Esophagus mucosa (tissue), 1 donor: ENCODE measurements at places on chromosomes 2 and 18. TPM values are rescaled to one million over a fixed set of nuclear protein-coding genes. Genes with fewer than 3 reads are reported as not detected.

The CCDC74B gene
- total RNA-seq: 0.40 TPM

The CTNNA2 gene
- not detected for total RNA-seq

DNA sequence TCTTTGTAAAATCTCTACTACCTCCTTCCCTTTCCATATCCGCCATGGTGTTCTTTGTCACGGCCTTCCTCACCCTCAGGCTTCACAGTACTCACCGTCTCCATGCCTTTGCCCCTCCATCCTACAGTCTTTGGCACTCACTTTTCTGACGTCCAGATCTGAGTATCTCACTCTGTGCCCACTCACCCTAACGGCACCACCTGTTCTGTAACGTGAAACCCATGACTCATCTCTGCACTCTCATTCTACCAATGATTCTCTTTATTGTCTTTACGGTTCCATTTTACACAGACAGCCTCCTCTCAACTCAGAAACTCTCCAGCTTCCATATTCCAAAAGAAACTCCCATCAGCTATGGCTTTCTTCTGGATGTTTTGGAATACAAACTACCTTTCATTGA lies 56.7 kb downstream of the NETO1 start:
- ATAC-seq: no peak

DNA sequence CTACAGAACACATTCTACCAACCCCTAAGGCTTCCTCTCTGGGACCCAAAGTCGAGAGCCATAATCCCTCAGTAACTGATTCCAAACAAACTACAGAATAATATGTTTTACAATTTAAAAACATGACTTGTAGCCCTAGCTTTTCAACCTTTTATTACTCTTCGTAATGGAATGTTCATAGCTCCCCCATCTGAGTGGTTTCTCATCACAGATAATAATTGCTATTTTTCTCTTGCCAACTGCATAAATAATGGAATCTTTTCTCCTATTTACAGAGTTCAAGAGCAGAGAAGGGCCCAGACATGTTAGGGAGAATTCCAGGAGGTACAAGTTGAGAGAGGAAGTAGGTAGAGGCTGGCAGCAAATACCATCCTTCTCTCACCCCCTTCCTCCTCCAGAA lies 59.9 kb upstream of the CERS6 start:
- ATAC-seq: no peak

DNA sequence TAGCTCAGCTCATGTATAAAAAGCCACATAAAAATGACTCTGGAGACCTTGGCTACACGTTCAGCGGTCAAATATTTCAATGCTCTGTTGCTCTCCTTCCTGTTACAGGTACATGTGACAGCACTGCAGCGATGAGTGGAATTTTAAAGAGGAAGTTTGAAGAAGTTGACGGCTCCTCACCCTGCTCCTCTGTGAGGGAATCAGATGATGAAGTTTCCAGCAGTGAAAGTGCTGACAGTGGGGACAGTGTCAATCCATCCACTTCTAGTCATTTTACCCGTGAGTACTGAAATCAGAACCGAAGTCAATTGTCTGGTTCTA lies 125.4 kb downstream of the CSRNP3 start:
- ATAC-seq: no peak

- peak; percentile 39 for ATAC-seq
Measured at GRCh38 chr2:48112911-48113680, 206.8 kb upstream of the FBXO11 start.

DNA sequence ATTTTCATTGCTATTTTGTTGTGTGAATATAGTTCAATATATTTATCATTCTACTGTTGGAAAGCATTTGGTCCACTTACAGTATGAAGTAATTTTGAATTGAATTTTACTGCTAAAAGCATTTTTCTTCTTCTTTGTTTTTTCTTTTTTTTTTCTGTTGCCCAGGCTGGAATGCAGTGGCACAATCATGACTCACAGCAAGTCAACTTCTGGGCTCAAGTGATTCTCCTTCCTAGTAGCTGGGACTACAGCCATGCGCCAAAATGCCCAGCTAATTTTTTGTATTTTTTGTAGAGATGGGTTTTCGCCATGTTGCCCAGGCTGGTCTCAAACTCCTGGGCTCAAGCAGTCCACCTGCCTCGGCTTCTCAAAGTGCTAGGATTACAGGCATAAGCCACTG lies 2.4 kb upstream of the ETAA1 start:
- no peak for ATAC-seq

DNA sequence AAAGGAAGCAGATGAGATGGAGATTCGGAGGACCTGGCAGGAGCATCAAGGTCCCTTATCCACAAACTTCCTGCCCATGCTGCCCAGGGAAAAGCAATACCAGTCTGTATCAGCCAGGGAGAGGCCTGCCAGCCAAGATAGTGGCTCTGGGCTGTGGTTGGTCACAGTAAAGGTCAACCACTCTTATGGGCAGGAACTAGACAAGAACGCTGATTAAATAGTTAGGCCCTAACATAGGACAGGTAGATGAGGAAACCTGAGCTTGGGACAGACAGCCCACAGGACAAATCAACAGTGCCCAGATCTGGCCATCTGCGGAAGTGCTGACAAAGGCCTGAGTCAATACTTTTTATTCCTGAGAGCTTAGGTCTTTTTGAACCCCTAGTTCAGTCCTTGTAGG lies 10.7 kb downstream of the PSTPIP2 start:
- no peak for ATAC-seq

DNA sequence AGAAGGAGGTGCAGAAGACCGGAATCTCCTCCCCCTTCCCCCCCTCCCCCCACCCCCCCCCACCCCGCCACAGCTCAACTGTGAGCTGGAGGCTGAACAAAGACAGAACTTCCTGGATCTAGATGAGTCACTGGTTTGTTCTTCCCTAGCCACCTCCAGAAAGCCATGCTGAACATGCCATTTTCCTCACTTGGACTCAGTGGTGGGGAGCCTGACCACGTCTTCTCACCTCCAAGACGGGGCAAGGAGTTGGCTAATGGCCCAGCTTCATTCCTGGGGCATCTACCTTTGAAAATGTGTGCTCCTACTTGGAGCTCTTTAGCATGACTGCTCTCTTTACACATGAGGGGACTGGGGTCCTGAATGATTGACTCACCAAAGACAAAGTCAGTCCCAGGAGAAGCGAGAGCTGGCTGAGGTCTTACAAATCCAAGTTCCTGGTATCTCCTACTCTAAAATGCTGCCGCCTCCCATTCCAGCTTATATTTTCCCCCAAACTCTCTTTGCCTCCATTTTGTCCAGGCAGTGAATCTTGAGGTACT lies 22.6 kb upstream of the FZD5 start:
- ATAC-seq: peak; percentile 93

DNA sequence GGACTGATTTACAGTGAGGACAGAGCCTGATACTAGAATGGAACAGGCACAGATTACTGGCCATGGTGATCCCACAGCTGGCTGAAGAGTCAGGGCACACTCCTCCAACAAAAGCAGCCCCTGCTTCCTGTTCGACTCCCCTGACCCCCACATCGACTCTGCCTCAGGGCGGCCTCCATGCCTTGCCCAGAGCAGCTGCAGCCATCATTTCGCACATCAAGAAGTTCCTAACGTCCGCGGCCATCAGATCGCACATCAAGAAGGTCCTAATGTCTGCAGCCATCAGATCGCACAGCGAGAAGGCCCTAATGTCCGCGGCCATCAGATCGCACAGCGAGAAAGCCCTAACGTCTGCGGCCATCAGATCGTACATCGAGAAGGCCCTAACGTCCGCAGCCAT lies 192.8 kb upstream of the PXDN start:
- no peak for ATAC-seq

- ATAC-seq: no peak
Measured at GRCh38 chr2:224781400-224781799, 65.2 kb upstream of the CCDC195 start.

DNA sequence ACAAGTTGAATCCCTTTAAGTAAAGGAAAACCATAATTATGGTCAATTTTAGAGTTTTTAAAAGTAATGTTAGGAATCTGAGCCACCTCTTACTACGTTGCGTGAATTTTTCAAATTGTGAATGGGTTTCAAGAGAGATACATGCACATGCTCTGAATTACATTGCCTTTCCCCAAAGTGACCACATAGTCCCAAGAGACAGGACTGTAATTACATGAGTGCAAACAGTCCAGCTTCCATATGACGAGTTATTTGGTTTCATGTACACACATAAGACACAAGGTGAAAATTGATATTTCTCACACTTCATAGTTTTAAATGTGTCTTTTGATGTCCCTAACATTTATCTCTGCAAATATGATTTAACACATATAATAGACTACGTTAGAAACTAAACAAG lies 850.8 kb downstream of the LRP1B start:
- ATAC-seq: no peak

DNA sequence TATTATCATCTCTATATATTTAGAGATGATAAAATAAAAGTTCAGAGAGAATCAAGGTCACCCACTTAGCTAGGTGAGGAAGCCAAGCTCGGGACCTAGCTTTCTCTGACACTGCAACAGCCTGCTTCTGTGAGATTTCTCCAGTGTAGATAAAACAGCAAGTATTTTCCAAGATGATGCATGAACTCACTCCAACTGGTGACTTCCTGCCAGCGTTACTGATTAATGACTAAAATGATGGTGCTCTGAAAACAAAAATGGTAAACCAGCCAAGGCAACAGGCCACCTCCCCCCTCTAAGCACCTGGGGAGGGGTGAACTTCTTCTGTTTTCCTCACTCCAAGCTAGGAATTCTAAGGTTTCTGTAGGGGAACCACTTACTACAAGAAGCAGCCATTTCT lies 510.2 kb upstream of the ID2 start:
- ATAC-seq: no peak

GRCh38 chr2:170928036-170928823 lies 823 bp upstream of the GORASP2 start:
- ATAC-seq: no peak
